HepG2 (cell line): ENCODE measurements at places on chromosomes 2 and 18. TPM values are rescaled to one million over a fixed set of nuclear protein-coding genes. Genes with fewer than 3 reads are reported as not detected.

MFSD2B gene
- 0.48 and 0.93 TPM in 2 replicates for total RNA-seq

NAT8 gene
- total RNA-seq: 1.8 and 1.9 TPM in 2 replicates

DNA sequence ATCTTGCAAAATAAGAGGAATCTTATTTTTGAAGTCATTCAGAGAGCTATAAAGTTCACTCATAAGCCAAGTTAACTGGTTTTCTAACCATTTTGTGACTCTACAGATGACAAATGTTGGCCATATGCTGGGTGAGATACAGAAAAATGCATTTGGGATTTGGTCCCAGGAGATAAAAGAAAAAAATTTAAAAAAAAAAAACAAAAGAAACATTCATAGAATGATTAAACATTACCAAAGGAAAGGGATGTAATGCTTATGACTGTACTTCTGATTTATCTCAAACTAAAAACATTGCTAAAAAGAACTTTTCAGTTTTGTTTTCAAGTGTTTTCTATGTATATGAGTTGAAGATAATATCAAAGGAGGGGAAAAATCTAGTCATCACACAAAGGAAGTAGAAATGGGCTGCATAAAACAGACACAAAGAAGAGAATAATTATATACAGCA, 43.1 kb downstream of the PELI1 start:
- H3K36me3 ChIP-seq: peaks cover 10% of the 10 kb centered on the region
- DNase-seq: no peak
- H3K27me3 ChIP-seq: no peaks in the 10 kb centered on the region
- H3K4me3 ChIP-seq: no peak overlapping the region

DNA sequence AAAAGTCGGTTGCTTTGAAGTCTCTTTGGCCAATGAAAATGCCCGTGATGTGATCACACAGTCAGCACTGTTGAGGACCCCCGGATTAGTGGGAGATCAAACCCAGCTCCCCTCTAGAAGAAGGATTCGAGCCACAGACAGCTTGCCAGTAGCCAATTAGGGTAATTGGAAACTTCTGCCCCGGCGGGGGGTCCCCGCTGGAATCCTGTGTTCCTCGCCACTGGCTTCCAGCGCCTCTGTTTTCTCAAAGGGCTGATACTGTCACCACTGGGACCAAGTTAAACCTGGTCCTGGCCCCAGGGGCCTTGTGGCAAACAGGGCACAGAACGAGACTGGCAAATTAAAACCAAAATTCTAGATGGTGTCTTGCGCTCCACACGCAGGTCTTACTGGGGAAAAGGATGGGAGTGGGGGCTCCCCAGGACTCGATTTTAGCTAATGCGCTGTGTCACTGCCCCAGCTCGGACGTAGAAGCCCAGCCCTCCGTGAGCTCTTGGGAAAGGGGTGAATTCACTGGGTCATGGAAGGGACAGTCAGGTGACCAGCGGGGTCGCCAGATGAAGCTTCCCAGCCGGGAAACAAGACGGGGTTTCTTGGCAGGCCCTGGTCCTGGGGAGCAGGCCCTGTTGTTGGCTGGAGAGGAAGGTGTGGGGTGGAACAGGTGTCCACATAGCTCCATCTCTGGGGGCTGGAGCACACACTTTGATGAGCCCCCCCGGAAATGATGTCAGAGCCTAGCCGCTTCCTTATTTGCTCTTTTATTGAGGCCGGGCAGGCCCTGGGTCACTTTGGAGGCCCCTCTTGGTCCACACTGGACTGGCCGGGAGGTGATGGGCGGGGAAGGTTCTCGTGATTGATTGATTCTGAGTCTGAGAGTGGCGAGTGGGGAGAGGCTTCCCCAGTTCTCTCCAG, 90.2 kb downstream of the SMAD7 start:
- no peak overlapping the region for H3K27ac ChIP-seq
- peaks cover 24% of the 10 kb centered on the region; the same call in 2 of the 3 replicates for H3K36me3 ChIP-seq
- no peak for DNase-seq
- H3K27me3 ChIP-seq: no peaks in the 10 kb centered on the region
- H3K4me1 ChIP-seq: no peaks in the 10 kb centered on the region

GRCh38 chr18:73711256-73711655, 436.4 kb downstream of the FBXO15 start:
- H3K27ac ChIP-seq: no peak overlapping the region
- no peak overlapping the region for H3K4me3 ChIP-seq
- no peaks in the 10 kb centered on the region for H3K27me3 ChIP-seq
- no peaks in the 10 kb centered on the region for H3K36me3 ChIP-seq
- DNase-seq: no peak

DNA sequence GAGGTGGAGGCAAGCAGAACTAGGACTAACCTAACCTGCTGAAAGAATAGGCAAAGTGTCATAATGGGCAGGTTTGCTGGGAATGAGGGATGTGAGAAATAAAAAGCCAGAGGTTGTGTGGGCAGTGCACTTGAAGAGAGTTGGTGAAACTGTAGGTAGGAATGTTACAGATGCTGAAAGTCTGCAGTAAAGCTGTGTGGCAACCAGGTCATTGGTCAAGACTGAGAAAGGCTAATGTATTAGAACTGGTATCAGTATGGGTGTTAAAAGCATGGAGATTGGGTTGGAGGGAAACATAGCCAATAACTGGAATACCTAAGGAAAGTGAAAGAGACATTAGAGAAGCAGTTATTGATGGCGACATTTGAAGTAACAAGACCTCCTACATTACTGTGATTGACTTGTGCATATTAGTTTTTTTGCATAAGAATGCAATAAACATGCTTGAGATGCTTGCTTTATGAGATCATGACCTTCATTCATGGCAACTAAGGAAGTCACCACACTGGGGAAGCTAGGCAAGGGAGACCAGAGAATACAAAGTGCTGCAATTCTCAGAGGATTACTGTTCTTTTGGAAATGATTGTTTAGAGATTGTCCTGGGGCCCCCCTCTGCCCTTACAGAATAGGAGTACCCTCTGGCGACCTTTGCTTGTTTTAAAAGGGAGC, 11.8 kb downstream of the GULP1 start:
- H3K4me1 ChIP-seq: no peaks in the 10 kb centered on the region
- H3K36me3 ChIP-seq: no peaks in the 10 kb centered on the region
- no peak overlapping the region for H3K27ac ChIP-seq
- DNase-seq: no peak
